ENCODE measurements at places on chromosomes 2 and 18.
A peak's percentile ranks its signal among the peaks of the same experiment; 100 is the strongest.

- no peak for DNase-seq
These were observed 14.5 kb upstream of the LRPPRC start for GRCh38 chr2:44010266-44010665.

- DNase-seq = no peak
These were observed 5.6 kb downstream of the KLF7 start for GRCh38 chr2:207160115-207160514.

DNA sequence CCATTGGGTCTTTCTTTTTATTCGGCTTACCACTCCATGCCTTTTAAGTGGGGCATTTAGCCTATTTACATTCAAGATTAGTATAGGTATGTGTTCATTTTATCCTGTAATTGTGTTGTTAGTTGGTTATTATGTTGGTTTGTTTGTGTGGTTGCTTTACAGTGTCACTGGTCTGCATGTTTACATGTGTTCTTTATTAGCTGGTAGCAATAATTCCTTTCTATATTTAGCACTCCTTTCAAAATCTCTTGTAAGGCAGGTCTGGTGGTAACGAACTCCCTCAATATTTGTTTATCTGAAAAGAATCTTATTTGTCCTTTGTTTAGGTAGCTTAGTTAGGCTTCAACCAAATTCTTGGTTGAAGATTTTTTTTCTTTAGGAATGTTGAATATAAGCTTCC, 68.7 kb upstream of the XDH start:
- DNase-seq = no peak

GRCh38 chr2:42733852-42734251, 30.1 kb downstream of the OXER1 start:
- no peak for DNase-seq

DNA sequence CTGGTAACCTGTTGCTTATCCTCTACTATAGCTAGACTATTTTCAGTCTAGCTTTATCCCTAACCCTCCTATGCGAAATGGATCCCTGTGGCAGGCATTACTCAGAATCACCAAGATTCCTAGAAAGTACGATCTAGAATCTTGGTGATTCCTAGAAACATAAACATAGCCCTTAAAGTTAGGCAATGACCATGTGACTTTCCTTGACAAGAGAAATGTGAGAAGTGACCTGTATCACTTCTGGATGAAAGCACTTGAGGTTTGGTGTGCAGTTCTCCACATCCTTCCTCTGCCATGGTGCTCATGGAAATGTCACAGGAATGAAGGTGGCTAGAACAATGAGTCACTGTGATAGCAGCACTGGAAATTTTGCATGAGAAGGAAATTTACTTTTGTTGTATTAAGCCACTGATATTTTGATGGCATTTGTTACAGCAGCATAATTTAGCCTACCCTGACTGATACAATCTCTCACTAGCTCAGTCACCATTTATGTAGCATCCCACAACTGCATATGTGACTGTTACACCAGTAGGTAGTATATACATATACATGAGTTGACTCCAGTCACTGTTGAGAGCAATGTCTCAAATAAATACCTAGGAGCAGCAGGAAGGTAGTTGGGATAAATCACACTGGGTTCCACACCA, 68.3 kb upstream of the MAPRE2 start:
- no peak for DNase-seq

- no peak for DNase-seq
These were observed 753 bp upstream of the HOXD3 start for GRCh38 chr2:176156301-176156806.

GRCh38 chr2:70828115-70828514, 7.5 kb downstream of the CD207 start:
- no peak for DNase-seq

GRCh38 chr2:25042321-25043240, 705 bp downstream of the EFR3B start:
- DNase-seq = peak; percentile 47

DNA sequence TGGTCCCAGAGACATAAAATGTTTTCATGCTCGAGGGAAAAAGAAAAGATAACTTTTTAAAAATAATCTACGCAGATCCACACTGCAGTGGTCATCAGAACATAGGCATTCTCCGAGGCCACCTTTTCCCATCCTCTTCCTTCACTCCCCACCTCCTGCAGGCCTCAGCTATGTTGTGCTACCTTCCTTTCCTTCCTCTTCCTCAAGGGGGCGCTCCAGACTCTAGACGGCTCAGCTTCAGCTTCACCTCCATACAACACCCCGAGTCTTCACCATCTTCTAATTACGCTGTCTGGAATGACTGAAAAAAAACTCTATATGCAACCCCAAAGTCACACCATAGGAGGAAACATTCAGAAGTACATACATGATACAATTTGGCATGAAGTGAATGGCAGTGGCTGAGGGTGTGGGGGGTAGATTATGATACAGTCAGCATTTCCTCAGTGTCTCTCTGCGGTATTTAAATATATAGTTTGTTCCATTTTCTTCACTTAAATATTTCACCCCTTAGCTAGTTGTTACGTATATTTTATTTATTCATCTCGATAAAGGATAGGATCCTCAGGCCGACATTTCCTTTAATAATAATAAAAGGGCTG, 583.6 kb downstream of the IRS1 start:
- no peak for DNase-seq

DNA sequence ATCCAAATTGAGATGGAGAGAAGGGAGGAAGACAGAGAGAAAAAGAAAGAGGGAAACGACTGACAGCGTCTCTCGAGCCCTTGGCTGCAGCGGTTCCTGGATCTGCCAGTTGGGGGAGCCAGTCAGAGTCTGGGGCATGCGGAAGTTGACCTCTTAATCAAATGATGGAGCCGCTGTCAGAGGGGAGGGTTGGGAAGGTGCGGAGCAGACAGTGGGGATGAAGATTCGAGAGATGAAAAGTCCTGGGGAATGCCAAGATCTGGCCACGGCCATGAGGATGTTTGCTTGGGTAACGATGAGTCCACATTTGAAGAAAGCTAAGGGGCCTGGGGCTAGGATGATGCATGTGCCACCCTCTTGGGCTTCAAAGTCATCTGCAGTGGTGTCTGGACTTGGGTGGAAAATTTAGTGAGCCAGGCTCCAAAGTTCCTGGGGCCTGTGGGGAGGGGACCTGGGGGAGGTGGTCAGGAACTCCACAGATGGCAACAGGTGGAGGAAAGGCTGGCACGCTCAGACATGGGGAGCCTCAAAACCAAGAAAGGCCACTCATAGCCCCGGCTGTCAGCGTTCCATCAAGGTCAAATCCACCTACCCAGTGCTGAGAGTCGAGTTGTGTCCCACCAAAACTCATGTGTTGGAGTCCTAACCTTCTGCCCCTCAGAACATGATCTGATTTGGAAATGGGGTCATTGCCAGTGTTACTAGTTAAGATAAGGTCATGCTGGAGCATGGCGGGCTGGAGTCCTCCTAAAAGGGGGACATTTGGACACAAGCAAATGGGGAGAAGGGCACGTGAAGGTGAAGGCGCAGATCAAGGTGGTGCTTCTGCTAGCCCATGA, 200.1 kb downstream of the NDUFA10 start:
- DNase-seq = no peak

GRCh38 chr18:60047556-60047955, 147.8 kb downstream of the PMAIP1 start:
- no peak for DNase-seq

DNA sequence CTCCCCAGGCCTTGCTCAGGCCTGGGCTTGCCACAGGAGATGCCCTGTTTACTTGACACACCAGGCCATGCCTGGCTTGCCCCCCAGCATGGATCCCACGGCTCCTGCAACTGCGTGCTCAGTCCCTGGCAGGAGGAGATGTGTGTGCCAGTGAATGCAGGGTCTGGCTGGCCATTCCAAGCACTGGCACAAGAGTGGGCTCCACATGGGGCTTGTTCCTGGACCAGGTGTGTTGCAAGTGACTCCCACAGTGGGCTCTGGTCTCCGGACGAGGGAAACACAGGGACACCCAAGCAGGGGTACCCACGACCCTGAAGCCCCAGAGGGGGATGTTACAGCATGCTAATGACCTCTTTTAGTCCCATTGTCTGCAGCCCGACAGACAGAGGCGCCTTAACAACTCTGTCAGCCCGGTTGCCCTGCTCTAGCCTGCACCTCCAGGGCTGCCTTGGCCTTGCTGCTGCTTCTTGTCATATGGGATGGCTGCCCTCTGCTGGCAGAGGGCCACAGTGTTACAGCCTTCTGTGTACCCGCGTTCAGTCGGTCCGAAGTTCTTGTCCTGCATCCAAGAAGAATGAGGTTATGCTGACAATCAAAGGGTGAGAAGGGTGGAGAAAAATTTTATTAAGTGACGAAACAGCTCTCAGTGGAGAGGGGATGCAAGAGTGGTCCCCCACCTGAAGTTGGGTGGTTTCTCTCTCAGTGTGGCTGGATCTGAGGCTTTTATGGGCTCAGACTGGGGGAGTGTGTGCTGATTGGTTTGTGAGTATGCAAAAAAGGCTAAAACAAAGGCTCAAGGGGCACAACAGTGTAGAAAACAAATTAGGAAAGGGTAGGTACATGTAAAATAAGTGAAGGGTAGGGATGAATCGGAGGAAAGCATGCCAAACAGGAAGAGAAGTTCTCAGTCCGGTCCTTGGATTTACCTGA, 180.4 kb downstream of the MBD5 start:
- no peak for DNase-seq

DNA sequence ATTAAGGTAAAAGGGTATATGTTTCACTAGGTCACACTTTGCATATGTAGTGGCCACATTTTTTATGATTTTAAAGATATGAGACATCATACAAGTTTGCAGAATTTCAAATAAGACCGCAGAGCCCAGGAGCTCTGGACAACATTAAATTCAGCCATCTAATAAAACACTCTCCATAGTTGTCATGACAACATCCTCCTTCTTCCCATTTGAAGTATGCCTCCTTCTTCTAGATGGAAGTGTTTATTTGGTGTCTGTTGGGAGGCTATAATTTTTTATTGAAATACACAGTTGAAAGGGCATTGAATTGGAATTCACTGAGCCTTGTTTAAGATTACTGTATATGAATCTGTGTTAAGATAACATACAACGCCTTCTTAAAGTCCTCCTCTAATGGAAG, 467.3 kb downstream of the CMPK2 start:
- no peak for DNase-seq

GRCh38 chr2:211879323-211879722, 659.3 kb downstream of the ERBB4 start:
- DNase-seq = no peak

DNA sequence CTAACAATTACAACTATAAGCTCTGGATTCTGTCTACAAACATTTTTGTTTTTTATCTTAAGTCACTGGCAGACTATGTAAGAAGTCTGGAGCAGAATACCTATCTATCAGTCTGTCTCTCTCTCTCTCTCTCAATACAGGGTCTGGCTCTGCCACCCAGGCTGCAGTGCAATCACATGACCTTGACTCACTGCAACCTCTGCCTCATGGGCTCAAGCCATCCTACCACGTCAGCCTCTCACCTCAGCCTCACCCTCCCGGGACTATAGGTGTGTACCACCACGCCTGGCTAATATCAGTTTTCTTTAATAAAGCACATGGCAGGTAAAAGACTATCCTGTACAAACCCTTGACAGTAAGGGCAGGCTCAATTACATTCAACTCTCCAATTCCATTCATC, 96.9 kb downstream of the OSBPL1A start:
- no peak for DNase-seq

GRCh38 chr2:37456479-37456878, 112.0 kb downstream of the QPCT start:
- DNase-seq = no peak

GRCh38 chr2:209121691-209122090, 302.2 kb upstream of the MAP2 start:
- no peak for DNase-seq

- DNase-seq = no peak
These were observed 27.0 kb downstream of the TFCP2L1 start for GRCh38 chr2:121258051-121258450.

- DNase-seq = no peak
These were observed 53.1 kb downstream of the DYSF start for GRCh38 chr2:71506222-71507153.

- no peak for DNase-seq
These were observed 162.4 kb upstream of the NABP1 start for GRCh38 chr2:191515551-191515950.

GRCh38 chr18:43914018-43914417, 636.7 kb upstream of the SYT4 start:
- DNase-seq = no peak

- DNase-seq = no peak
These were observed 191.7 kb downstream of the FAM210A start for GRCh38 chr18:13534631-13535030.

GRCh38 chr2:15049096-15049993, 416.8 kb downstream of the LRATD1 start:
- no peak for DNase-seq

DNA sequence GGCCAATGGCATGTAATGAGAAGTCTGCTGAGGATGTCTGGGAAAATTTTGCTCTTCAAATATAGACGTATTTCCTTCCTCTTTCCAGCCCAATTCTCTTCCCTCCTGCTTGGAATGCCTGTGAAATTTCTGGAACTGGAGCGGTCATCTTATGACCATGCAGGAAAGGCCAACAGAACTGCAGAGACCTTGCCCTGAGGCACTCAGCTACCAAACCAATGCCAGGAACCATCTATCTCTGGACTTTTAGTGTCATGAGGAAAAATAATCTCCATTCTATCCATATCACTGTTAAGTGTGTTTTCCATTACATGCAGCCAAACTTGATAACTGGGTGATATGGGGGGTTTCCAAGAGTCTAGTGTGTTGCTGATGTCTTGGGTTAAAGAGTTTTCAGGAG, 363.7 kb downstream of the SLC4A3 start:
- DNase-seq = no peak

GRCh38 chr2:62338111-62338510, 142.2 kb downstream of the B3GNT2 start:
- DNase-seq = no peak

GRCh38 chr2:56314796-56315195, 131.0 kb downstream of the CCDC85A start:
- DNase-seq = no peak

DNA sequence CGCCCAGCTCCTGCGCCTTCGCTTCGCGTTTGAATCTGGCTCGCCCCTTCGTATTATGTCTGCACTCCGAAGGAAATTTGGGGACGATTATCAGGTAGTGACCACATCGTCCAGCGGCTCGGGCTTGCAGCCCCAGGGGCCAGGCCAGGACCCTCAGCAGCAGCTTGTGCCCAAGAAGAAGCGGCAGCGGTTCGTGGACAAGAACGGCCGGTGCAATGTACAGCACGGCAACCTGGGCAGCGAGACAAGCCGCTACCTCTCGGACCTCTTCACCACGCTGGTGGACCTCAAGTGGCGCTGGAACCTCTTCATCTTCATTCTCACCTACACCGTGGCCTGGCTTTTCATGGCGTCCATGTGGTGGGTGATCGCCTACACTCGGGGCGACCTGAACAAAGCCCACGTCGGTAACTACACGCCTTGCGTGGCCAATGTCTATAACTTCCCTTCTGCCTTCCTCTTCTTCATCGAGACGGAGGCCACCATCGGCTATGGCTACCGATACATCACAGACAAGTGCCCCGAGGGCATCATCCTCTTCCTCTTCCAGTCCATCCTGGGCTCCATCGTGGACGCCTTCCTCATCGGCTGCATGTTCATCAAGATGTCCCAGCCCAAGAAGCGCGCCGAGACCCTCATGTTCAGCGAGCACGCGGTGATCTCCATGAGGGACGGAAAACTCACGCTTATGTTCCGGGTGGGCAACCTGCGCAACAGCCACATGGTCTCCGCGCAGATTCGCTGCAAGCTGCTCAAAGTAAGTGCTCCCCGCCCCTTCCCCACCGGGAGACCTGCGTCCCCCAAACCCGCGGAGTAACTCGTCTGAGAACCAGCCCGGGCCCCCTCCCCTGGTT, 453 bp downstream of the KCNJ3 start:
- DNase-seq = no peak

GRCh38 chr2:214184461-214184860, 226.4 kb upstream of the VWC2L start:
- DNase-seq = no peak

Measured in NCI-H1105 (cell line).